ENCODE measurements at places on chromosomes 5 and 9.

DNA sequence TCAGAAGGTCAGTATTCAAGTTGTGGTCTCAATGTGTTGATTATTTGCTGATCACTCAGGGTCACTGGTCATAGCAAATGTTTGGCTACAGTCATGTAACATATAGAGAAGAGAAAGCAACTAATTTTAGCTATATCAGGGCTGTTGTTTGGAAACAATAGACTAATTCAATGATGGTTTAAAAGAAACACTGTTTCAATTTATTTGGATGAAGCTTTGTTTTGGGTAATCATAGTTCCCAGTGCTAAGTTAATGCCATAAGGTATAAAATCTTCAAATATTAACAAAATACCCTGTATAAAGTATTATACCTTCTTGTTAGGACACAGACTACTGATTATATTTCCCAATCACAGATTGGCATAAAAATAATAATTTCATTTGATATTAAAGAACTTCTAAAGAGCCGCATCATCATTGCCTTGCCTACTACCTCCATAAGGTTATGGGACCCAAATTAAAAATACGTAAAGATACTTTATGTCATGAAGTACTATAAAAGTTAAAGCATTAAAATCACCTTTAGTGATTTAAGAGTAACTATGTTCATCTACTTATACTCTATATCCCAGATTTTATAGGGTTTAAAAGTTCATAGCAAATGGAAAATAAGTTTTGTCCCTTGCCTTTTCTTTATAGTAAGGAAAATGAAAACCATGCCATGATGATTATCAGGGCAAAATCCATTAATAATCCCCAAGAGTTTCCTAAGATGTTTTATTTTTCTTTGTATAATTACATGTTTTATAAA is 6.0 kb downstream of the NR3C1 start:
- no peak for DNase-seq

DNA sequence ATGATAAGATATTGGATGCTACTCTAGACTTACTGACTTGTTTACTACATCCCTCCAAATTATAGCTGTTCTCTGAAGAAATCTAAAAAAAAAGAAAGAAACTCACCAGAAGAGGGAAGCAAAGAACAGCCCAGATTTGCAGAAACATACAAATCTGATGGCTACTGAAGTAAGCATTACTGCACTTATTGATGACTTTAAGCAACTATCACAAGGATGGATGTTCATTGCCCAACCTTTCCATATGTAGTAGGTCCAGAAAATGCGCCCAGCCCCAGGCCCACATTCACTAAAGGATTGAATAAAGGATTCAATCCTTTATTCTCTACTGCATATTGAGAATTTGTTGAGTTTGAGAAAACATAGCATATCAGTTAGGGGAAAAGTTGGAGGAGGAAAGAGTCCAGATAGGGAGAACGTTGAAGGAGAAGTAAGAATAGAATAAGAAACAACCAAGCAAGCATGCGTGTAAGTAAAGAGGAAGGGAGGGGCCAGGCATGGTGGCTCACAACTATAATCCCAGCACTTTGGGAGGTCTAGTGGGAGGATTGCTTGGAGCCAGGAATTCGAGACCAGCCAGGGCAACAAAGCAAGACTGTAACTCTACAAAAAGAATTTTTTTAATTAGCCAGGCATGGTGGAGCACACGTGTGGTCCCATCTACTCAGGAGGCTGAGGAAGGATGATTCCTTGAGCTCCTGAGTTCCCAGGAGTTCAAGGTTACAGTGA is 33.8 kb upstream of the DTWD2 start:
- DNase-seq, result no peak

- DNase-seq, result no peak
Measured at GRCh38 chr9:80496901-80497556, 925.3 kb downstream of the TLE4 start.

GRCh38 chr5:121940617-121941140 is 21.1 kb upstream of the SRFBP1 start:
- DNase-seq, result no peak

GRCh38 chr9:71901695-71902597 is 9.0 kb downstream of the ABHD17B start:
- no peak for DNase-seq

GRCh38 chr5:162786234-162786633 is 651.2 kb upstream of the CCNG1 start:
- no peak for DNase-seq

Data from C1 segment of cervical spinal cord (tissue), 14 donors.